NCI-H187 treated with DMSO at 0.1 percent for 48 hours (cell line): ENCODE measurements at places on chromosomes 2 and 18.

- DNase-seq, result no peak
These were observed 78.8 kb upstream of the NEDD4L start for GRCh38 chr18:57965246-57965645.

DNA sequence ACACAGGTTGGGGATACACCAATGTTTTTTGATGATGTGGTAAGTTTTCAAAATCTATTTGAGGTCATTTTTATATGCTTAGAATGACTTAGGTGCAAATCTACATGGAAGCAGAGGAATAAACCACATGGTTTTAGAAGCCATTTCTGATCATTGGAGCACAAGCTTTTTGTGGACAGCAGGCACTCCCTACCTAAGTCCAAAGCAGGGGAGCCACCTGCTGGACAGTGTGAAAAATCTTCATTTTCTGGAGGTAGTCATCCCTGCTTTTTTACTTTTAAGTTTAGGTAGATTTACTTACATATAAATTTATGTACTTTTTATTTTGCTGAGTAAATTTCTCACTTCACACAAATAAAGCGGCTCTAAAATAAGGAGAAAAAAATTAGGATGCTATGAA is 323.2 kb downstream of the PLCL1 start:
- no peak for DNase-seq

DNA sequence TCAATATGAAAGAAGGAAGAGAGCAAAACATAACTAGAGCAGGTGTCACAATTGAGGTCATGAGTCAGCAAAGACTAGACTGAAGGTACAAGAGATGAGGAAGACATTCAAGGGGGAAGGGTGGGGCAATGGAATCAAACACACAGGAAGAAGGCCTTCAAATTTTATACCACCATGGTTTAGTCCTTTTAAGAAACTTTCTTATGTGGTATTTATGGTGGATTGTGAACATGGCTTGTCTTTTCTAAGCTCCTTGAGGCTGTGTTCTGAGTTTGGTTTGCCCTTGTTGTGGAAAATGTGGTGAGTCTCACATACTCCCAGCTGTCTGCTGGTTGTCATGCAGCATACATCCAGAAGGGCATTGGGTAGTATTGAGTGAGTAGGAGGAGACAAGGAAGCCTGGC is 62.1 kb downstream of the NABP1 start:
- no peak for DNase-seq

GRCh38 chr2:30978854-30979253 is 159.4 kb downstream of the GALNT14 start:
- DNase-seq, result no peak

DNA sequence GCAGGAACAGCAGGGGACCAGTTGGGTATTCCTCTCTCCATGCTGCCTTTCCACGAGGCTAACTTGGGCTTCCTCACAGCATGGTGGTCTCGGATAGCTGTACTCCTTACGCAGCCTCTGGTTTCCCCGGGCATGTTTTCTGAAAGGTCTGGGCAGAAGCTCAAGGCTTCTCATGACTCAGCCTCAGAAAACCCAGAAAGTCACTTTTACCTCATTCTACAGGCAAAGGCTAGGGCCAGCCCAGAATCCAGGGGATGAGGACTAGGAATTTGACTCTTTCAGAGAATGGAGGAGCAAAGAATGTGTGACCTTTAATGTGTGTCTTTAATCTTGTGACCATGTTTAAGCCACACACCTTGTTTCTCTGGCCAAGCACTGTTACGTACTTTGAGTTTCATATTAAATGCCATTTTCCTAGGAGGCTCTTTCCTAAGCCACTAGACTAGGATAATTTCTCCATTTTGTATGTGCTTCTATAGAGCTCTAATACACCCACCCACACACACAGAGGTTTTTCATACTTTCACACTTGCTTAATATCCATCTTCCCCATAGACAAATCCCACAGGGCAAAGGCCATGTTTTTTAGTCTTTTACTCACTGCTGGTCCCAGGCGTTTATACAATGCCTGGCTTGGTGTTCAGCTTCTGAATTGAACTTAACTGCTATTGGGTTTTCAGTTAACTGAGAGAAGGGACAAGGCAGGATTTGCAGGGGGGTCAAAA is 77.3 kb downstream of the LONRF2 start:
- no peak for DNase-seq

GRCh38 chr2:62265106-62265505 is 69.2 kb downstream of the B3GNT2 start:
- DNase-seq, result no peak

GRCh38 chr2:123051136-123051535 is 974.0 kb upstream of the CNTNAP5 start:
- no peak for DNase-seq

DNA sequence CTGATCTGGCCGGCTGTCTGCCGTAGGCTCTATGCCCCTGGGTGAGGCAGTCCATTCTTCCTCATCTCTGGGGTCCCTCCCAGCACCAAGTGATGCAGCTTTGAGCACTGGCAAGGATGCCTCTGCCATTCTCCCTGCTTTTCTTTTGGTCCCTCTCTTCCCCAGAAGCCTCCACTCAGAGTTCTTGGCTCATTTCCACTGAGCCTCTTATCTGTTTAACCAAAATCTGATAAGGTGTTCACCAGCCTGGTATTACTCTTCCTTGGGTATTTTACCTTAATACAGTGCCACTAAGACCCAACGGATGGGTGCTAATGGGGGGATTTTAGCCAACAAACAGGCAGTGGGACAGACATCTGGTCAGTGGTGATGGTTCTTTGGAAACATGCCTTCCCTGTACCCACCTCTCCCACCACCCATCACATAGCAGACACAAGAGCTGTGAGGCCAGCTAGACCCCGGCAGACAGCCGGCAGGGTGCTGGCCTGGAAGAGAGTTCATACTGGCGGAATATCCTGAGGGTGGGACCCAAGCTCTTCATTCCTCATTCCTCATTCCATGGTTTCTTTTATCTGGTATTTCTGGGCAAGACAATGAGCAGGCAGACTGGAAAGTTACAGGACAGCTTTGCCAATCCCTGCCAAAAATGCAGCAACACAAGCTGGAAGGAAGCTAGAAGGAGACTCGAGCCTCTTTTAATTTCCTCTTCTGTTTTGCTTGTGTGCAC is 34.6 kb downstream of the ZBTB7C start:
- DNase-seq, result no peak

GRCh38 chr2:206993396-206993911 is 54.1 kb downstream of the CPO start:
- DNase-seq, result no peak

- no peak for DNase-seq
These were observed 566.5 kb downstream of the DCDC2C start for GRCh38 chr2:4269885-4270284.

DNA sequence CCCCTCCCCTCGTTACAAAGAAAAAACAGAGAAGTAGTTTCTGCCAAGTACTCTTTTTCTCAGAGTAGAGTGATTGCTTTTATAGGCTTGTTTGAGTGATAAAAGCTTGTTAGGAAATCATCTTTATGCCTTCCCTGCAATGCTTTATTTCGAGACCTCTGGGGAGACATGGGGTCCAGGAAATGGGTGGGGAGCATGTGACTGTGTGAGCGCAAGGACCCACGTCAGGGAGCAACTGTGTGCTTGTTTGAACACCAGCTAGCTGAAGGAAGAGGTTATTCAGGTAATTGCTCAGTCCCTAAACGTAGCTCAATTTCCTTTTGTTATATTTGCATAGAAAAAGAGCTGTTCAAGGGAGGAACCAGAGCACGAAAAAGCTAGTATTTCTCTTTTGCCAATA is 187.3 kb downstream of the FAM210A start:
- DNase-seq, result no peak

DNA sequence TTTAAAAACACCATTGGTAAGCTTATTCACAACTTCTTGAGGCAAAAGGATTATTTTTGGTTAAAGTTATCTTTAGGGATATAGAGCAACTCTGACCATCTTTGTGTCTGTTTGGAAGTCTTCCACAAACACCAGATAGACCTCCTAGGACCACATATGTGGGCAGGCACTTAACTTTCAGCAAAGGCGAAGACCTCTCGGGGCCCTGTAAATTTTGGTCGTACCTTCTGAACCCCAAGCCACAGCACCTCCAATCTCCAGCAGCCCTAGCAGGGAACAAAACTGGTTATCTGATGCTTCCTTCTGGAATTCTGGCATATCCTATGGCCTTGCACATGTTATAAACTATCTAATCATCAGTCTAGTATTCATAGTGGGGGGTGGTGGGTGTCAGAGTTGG is 114.8 kb downstream of the MBD5 start:
- DNase-seq, result no peak

- no peak for DNase-seq
These were observed 12.0 kb upstream of the DES start for GRCh38 chr2:219405958-219406860.

GRCh38 chr2:27903018-27903417 is 12.5 kb downstream of the BABAM2 start:
- no peak for DNase-seq

DNA sequence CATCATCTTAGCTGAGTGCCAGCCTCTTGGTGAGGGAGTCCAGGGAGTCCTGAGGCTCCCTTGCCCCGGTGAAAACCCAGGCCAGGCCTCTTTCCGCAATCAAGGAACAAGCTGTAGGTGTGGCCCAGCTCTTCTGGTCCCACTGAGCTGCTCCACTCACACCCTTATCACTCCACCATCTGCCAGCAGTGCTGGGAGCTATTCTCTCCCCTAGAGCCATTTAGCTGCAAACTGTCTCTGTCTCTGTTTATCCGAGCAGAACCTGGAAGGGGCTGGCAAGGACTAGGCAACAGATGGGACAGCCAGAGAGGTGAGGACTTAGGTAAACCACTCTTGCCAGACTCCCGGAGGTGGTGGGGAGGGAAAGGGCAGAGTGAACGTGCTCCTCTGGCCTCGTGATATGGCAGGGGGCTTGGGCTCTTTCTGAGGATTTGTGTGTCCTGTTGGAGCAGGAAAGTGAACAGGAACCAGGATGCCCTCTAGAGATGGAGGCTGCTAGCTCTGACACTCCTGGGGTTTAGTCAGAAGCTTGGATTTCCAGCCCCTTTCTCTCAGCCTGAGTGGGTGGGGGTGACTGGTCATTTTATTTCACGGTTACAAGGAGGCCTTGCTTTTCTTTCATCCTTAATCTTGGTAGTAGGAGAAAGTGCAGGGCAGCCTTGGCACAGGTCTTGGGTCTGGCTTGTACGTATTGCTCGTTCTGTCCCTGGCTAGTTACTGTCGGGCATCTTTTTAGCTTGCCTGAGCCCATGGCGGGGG is 19.6 kb downstream of the B3GNT2 start:
- no peak for DNase-seq

DNA sequence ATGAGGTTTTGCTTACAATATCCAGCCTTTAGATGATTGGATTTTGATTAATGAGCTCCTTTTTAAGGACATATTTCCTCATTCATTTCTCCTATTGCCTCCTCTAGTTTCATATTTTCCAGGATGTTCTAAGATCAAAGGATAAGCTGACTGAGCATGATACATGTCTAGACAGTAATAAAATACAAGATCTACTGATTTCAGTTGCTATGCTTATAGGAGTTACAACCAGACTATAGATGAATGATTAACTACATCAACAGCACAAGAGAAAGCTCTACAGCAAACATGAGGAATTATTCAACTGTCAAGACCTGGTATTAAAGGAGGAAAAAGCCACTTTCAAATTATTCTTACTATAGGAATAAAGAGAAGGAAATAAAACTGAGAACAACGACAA is 85.0 kb upstream of the LINC00305 start:
- DNase-seq, result no peak

GRCh38 chr2:109531221-109531620 is 82.5 kb downstream of the SEPTIN10 start:
- DNase-seq, result no peak
